A549 treated with CpdA at 1 μM for 4 hours (cell line): ENCODE measurements at places on chromosomes 13 and 19. TPM values are rescaled to one million over a fixed set of nuclear protein-coding genes. Genes with fewer than 3 reads are reported as not detected.

The SIGLEC12 gene
- not detected in 5 replicates for total RNA-seq

The TARM1 gene
- not detected in 5 replicates for total RNA-seq

The SIAH3 gene
- not detected in 5 replicates for total RNA-seq

The IFNL1 gene
- total RNA-seq, result 0.06 to 0.23 TPM in 2 of 5 replicates, not detected in the others

The TPTE2 gene
- total RNA-seq, result not detected in 5 replicates

The F2RL3 gene
- total RNA-seq, result not detected in 5 replicates

The PSPN gene
- 0.80 to 1.2 TPM (median 0.86 TPM) in 5 replicates for total RNA-seq

The TLE2 gene
- total RNA-seq, result 2.3 to 4.4 TPM (median 3.1 TPM) in 5 replicates

The CPT1C gene
- total RNA-seq, result 13.3 to 15.1 TPM (median 13.5 TPM) in 5 replicates

The GRK1 gene
- 0.01 TPM in 1 of 5 replicates, not detected in the others for total RNA-seq

The HSPB6 gene
- 0.26 to 0.50 TPM (median 0.38 TPM) in 5 replicates for total RNA-seq

The FPR2 gene
- total RNA-seq, result not detected in 5 replicates

The ZNF302 gene
- 14.8 to 19.7 TPM (median 16.2 TPM) in 5 replicates for total RNA-seq

The TTYH1 gene
- total RNA-seq, result 0.10 TPM in 1 of 5 replicates, not detected in the others

The ZNF442 gene
- total RNA-seq, result not detected in 5 replicates

The OR7A5 gene
- total RNA-seq, result not detected in 5 replicates

The NLRP9 gene
- not detected in 5 replicates for total RNA-seq

The ZNF575 gene
- total RNA-seq, result 1.4 to 2.7 TPM (median 1.9 TPM) in 5 replicates

The ZGLP1 gene
- total RNA-seq, result 0.82 to 3.4 TPM (median 2.0 TPM) in 5 replicates

The CYP4F8 gene
- not detected in 5 replicates for total RNA-seq

The ZNF256 gene
- total RNA-seq, result 0.93 to 1.4 TPM (median 1.2 TPM) in 5 replicates

The CYP2F1 gene
- total RNA-seq, result not detected in 5 replicates

The ZNF135 gene
- total RNA-seq, result 0.05 to 0.07 TPM in 2 of 5 replicates, not detected in the others

The ZNF570 gene
- 2.6 to 4.5 TPM (median 3.2 TPM) in 5 replicates for total RNA-seq

The PCDH17 gene
- 0.01 TPM in 1 of 5 replicates, not detected in the others for total RNA-seq

The EPN1 gene
- total RNA-seq, result 126 to 209 TPM (median 205 TPM) in 5 replicates

The CEACAM16 gene
- total RNA-seq, result 0.08 to 0.23 TPM (median 0.11 TPM) in 3 of 5 replicates, not detected in the others

The TLE6 gene
- 3.1 to 6.5 TPM (median 5.1 TPM) in 5 replicates for total RNA-seq

The CGB3 gene
- 0.09 to 0.44 TPM in 2 of 5 replicates, not detected in the others for total RNA-seq

The ITGBL1 gene
- total RNA-seq, result 1.5 to 1.7 TPM (median 1.6 TPM) in 5 replicates

The ZNF439 gene
- not detected in 5 replicates for total RNA-seq

The SIGLEC8 gene
- not detected in 5 replicates for total RNA-seq

The KANK3 gene
- total RNA-seq, result 2.3 to 4.3 TPM (median 3.5 TPM) in 5 replicates

The SYNE4 gene
- 0.23 to 0.50 TPM (median 0.36 TPM) in 4 of 5 replicates, not detected in the other for total RNA-seq

The U2AF2 gene
- total RNA-seq, result 266 to 326 TPM (median 309 TPM) in 5 replicates

The ZNF547 gene
- 1.1 to 2.8 TPM (median 1.5 TPM) in 5 replicates for total RNA-seq

The SMIM24 gene
- 0.48 to 1.1 TPM (median 0.76 TPM) in 4 of 5 replicates, not detected in the other for total RNA-seq

The NAPA gene
- total RNA-seq, result 86.1 to 111 TPM (median 95.8 TPM) in 5 replicates

The IRGC gene
- not detected in 5 replicates for total RNA-seq

The PRR20D gene
- total RNA-seq, result not detected in 5 replicates

The OR7C1 gene
- not detected in 5 replicates for total RNA-seq

The PLIN5 gene
- 0.06 to 0.25 TPM (median 0.17 TPM) in 4 of 5 replicates, not detected in the other for total RNA-seq

The PSENEN gene
- total RNA-seq, result 278 to 327 TPM (median 289 TPM) in 5 replicates
